ENCODE measurements at places on chromosomes 7 and 10.
A peak's percentile ranks its signal among the peaks of the same experiment; 100 is the strongest.

GRCh38 chr10:6423413-6424170 lies 156.5 kb downstream of the PRKCQ start:
- no peak for DNase-seq

- no peak for DNase-seq
Observed at GRCh38 chr7:106807474-106807873, 57.6 kb upstream of the PIK3CG start.

DNA sequence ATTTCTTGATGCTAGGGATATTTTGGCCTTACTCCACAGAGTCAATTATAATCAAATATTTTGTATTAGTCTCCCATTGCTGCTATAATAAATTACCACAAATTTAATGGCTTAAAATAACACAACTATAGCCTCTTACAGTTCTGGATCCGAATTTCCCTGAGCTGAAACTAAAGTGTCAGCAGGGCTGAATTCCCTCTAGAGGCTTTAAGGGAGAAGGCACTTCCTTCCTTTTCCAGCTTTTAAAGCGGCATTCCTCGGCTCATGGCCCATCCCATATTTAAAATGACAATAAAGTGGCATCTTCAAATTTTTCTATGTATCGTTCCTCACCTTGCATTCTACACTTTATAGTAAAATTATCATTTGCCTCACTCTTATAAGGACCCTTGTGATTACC lies 421.4 kb upstream of the ZWINT start:
- no peak for DNase-seq

DNA sequence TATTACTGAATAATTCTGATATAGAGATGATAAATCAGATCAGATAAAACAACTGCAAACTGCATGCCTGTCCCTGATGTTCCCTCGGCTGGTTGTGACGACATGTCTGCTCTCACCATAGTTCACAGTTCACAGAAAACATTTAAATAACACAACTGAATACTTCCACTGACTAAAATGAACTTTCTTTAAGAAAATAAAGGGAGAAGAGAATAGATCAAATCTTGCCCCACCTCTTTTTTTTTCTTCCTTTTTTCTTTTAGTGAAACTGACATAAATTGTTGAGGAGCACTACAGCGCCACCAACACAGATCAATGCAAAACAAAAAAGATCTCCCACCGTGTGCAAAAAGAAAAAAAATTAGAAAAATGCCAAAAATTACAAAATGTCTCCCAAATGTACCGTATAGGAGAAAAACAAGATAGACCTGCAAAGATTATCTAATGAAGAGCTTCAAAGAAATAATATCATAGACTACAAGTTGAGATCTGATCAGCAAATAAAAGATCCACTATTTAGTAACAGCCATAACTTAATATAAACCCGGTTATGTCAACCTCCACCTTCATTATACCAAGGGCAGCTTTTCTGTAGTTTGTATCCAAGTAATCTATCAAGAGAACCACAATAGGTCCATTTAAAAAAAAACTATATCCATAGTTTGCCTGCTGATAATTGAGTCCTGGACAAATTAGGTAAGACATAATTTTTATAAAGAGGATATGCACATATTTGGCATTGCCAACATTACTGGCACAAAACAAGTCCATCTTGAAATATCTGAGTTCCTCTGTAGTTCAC lies 30.7 kb upstream of the EPC1 start:
- peak; percentile 62 for DNase-seq
